A549 treated with CpdA at 1 μM for 4 hours (cell line): ENCODE measurements at places on chromosomes 2 and 18. TPM values are rescaled to one million over a fixed set of nuclear protein-coding genes. Genes with fewer than 3 reads are reported as not detected.

The ASXL3 gene
- not detected in 5 replicates for total RNA-seq

The UGT1A8 gene
- 0.03 to 0.08 TPM in 2 of 5 replicates, not detected in the others for total RNA-seq

The CPS1 gene
- total RNA-seq = 6.1 to 8.8 TPM (median 7.4 TPM) in 5 replicates

The HSPE1 gene
- 479 to 966 TPM (median 549 TPM) in 5 replicates for total RNA-seq

The LIMS1 gene
- 36.3 to 64.0 TPM (median 56.3 TPM) in 5 replicates for total RNA-seq

The DCDC2C gene
- total RNA-seq = 0.29 to 0.36 TPM in 2 of 5 replicates, not detected in the others

The DTNA gene
- total RNA-seq = 0.15 to 0.98 TPM (median 0.30 TPM) in 4 of 5 replicates, not detected in the other

The ALPI gene
- not detected in 5 replicates for total RNA-seq

The LAMA1 gene
- 0.03 to 0.17 TPM (median 0.06 TPM) in 4 of 5 replicates, not detected in the other for total RNA-seq

The GPR75 gene
- 1.7 to 2.6 TPM (median 2.1 TPM) in 5 replicates for total RNA-seq

The CRYGD gene
- not detected in 5 replicates for total RNA-seq

The UCN gene
- total RNA-seq = 0.96 to 2.3 TPM (median 1.5 TPM) in 5 replicates

The HOXD12 gene
- total RNA-seq = not detected in 5 replicates

The CROCC2 gene
- not detected in 5 replicates for total RNA-seq

The CNGA3 gene
- total RNA-seq = not detected in 5 replicates

The UGT1A6 gene
- 0.81 to 1.6 TPM (median 1.2 TPM) in 5 replicates for total RNA-seq

The PPP1CB gene
- total RNA-seq = 104 to 119 TPM (median 112 TPM) in 5 replicates

The CARF gene
- 0.47 to 1.4 TPM (median 1.3 TPM) in 5 replicates for total RNA-seq

The RANBP2 gene
- total RNA-seq = 19.6 to 31.7 TPM (median 23.3 TPM) in 5 replicates

The CNDP1 gene
- total RNA-seq = not detected in 5 replicates

The SMIM21 gene
- not detected in 5 replicates for total RNA-seq

The GPBAR1 gene
- total RNA-seq = 0.07 to 0.17 TPM (median 0.15 TPM) in 5 replicates

The C1GALT1C1L gene
- total RNA-seq = 1.2 to 2.3 TPM (median 1.7 TPM) in 5 replicates

The FHL2 gene
- 63.2 to 81.4 TPM (median 74.6 TPM) in 5 replicates for total RNA-seq

The SYT4 gene
- total RNA-seq = not detected in 5 replicates

The LRRC30 gene
- not detected in 5 replicates for total RNA-seq

The CXCR4 gene
- total RNA-seq = 0.41 to 1.0 TPM (median 0.55 TPM) in 5 replicates

The SNORC gene
- 4.5 to 13.2 TPM (median 10.4 TPM) in 5 replicates for total RNA-seq
